ENCODE measurements at places on chromosomes 2 and 18.

- DNase-seq: no peak
These were observed 24.2 kb upstream of the KLF11 start for GRCh38 chr2:10019174-10019573.

- DNase-seq: peak; percentile 20
These were observed 175.7 kb downstream of the SOCS6 start for GRCh38 chr18:70464343-70465114.

DNA sequence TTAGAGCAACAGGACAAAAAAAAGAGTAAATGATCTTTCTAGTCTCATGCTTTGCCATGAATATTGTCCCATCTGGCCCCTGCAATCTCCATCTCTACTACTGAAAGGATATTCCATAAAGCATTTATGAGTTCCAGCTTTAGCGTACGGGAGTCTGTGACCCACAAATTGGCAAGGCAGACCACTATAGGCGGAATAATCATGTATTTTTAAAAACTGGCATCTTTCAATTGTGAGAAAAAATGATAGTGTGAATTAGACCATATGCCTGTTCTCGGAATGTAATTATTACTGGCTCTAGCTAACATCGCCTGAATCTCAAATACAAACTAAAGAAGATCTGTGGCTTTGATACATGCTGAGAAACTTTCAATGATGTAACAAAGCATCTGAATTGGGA is 738.1 kb upstream of the NXPH2 start:
- DNase-seq: no peak

DNA sequence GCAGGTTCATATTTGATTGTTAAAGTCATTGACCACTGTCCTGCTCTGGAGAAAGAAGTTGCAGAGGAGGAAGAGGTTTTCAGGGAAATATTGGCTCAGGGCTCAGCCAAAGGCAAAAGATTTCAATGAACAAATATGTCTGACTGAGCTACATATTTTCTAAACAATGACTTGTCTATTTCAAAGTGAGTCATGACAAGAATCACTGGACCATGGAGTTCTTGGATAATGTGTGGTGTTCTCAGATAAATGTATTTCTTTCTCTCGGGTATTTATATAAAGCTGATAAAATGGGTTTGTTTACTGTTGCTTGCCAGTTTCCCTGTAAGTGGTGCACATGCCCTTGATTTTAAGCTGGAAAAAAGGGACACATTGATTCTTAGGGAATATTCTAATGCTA is 34.3 kb upstream of the RMP24 start:
- DNase-seq: no peak

DNA sequence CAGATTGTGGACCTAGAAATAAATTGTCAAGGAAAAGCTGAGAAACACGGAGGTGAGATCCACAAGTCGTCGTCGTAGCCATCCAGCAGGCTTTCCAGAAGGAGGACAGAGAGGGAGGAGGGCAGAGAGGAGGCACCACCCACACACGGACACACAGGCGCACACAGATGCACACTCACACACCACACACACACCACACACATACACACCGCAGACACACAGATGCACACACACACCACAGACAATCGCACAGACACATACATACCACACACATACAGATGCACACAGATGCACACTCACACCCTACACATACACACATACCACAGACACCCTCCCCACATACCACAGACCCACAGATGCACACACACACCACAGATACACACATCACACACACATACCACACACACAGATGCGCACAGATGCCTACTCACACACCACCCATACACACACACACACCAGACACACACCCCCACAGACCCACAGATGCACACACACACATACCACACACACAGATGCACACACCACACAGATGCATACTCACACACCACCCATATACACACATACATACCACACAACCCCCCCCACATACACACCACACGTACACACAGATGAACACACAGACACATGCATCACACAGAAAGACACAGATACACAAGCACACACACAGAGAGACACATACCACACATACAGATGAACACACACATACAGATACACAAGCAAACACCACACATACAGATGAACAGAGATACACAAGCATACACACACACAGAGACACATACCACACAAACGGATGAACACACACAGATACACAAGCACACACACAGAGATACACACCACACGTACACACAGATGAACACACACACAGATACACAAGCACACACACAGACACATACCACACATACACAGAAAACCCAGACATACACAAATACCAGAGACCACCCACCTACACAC is 12.7 kb upstream of the BOK start:
- no peak for DNase-seq

- no peak for DNase-seq
These were observed at the start of gene TNFAIP6 for GRCh38 chr2:151357359-151357758. Gene TNFAIP6 (plus strand): TSS chr2:151357592. CDS start chr2:151357667, 75 bp downstream.

GRCh38 chr2:46179037-46179621 is 118.1 kb upstream of the EPAS1 start:
- peak; percentile 21 for DNase-seq

Measured in CMK (cell line).